ENCODE measurements at places on chromosomes 6 and 20.

DNA sequence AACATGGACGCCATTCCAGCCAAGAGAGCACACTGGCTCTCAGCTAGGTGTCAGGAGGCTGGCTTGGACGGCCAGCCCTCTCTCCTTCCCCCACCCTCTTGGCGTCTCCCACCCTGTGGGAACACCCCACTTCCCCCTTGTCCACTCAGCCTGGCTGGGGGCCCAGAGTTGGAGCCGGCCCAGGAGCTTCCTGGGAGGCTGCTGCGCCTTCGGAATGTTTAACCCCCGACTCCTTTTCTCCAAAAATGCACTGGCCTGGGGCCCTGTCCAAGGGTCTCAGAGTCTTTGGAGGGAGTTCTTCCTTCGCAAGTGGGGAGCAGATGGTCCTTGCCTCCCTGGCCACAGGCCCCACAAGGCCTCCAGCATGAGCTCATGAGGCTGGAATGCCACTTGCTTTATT, 4.1 kb downstream of the ADAM33 start:
- no peak for DNase-seq

GRCh38 chr20:60137657-60138245, 179.5 kb downstream of the CDH26 start:
- DNase-seq = peak; percentile 49

DNA sequence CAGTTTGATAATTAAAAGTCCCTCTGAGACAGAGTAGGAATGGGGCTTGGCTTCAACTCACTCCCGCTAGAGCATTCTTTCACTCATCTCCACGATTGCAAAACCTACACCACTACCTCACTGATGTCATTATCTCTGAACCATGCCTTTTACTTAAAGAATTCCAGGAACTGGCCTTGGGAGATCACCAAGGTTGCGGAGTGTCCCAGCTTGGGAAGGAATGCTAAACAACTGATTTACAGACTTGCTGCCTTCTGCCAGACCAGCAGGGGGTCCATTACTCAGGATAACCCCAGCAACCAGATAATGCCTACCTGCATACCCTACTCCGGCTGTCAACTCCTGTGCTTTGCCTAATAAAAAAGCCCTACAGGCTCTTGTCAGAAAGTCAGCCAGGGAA, 102.2 kb upstream of the RALGAPA2 start:
- peak; percentile 5 for DNase-seq

DNA sequence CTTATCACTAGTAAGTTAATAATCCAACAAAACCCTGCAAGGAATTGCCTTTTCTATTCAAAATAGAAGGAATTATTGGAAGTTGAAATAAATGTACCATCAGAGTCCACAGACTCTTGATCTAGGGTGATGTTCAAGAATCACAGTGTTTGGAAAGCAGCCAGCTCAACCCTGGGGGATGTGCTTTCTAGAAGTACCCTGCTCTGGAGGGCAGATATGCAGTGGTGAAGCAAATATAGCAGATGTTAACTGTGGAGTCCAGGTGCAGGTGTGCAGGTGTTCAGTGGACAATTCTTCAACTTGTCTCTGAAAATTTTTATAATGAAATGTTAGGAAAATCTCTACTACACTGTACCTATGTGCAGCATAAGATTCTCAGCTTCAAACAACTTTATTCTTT, 9.1 kb upstream of the INSM1 start:
- no peak for DNase-seq

- DNase-seq = peak; percentile 57
These were observed 68.4 kb downstream of the RSPO3 start for GRCh38 chr6:127186889-127187288.

GRCh38 chr20:49889935-49890333, 25.4 kb downstream of the SPATA2 start:
- DNase-seq = peak; percentile 17

DNA sequence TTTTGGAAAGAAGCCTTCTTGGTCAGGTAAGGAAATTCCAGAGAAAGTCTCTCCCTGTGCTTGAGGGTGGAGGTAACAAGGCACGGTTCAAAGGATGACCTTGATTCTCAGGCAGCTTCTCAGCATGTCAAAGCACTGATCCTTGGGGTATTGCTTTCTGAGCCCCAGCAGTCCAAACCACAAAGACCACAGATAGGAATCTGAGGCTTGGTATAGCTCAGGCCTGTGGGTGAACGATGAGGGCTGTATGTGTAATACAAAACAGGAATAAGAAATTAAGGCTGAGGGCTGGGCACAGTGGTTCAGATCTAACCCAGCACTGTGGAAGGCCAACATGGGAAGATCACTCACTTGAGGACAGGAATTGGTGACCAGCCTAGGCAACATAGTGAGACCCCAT, 70.2 kb upstream of the SLC22A1 start:
- no peak for DNase-seq

DNA sequence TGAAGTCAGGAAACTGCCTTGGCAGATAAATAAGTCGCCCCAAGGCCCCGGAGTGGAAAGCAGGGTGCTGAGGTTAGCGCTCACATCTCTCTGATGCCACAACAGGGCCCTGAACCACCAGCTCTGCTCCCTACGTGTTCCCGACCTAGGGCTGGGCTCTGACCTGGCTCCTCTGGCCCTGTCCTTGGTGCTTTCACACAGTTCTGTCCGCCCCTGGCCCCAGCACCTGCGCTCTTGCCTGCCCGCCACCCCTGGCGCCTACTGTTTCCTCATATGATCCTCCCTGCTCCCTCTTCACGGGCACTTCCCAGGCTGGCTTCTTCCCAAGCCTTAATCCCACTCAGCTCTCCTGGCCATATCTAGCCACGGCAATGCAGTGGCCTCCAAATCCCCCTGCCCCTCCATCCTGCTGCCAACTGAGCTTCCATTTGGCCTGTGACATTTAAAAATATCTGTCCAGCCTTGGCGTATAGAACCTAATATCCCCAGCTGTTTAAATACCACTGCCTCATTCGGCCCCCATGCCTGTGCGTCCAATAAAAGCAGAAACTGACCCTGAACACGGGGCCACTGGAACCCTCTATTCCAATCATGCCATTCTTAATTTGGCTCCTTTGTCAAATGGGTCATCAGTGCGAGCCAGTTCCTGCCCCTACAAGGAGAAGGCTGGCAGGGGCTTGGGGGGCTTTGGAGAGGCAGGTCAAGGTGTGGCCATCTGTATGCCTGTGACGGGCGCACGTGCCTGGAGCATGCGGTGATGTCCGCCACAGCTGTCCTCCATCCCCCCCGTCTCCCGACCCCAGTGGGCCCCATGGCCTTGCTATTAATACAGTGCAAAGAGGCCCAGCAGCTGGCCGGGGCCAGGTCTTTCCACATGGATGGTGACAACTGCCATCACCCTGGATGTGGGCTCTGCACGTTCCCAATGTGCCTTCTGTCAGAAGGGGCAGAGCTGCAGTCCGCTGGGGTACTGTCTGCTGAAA, 27.7 kb downstream of the GNAS-AS1 start:
- no peak for DNase-seq

DNA sequence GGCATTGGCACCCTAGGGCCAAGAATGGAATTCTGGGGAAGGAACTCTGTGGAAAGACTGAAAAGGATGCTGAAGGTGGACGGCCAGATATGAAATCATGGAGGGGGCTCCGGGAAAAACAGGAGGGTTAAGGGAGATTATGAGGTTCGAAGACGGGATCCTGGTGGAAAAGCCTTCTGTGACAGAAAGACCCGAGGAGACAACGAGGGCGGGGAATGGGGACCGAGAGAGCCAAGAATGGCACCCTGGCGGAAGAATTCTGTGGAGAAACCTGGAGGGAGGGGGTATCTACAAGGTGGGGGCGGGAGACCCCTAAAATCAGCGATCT, 426 bp downstream of the TRMT6 start:
- no peak for DNase-seq

GRCh38 chr6:110363748-110364147, 5.6 kb upstream of the METTL24 start:
- no peak for DNase-seq

GRCh38 chr20:32064667-32065066, 12.6 kb downstream of the HCK start:
- DNase-seq = no peak

- no peak for DNase-seq
These were observed 190.5 kb downstream of the SLC16A10 start for GRCh38 chr6:111277819-111278218.

- no peak for DNase-seq
These were observed 492.0 kb upstream of the MMS22L start for GRCh38 chr6:97775012-97775411.

DNA sequence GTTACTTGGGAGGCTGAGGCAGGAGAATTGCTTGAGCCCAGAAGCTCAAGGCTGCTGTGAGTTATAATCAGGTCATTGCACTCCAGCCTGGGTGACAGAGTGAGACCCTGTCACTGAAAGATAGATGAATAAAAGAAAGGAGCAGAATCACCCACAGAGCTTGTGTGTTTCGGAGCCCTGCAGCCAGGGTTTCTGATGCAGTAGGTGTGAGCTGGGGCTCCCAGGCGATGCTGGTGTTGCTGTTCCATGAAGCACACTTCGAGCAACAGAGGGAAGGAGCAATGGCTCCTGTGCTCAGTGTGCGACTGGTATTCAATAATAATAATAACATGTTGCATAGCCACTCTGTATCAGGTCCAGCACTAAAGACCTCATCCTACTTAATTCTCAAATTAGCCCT, 197.5 kb upstream of the CST7 start:
- DNase-seq = no peak

DNA sequence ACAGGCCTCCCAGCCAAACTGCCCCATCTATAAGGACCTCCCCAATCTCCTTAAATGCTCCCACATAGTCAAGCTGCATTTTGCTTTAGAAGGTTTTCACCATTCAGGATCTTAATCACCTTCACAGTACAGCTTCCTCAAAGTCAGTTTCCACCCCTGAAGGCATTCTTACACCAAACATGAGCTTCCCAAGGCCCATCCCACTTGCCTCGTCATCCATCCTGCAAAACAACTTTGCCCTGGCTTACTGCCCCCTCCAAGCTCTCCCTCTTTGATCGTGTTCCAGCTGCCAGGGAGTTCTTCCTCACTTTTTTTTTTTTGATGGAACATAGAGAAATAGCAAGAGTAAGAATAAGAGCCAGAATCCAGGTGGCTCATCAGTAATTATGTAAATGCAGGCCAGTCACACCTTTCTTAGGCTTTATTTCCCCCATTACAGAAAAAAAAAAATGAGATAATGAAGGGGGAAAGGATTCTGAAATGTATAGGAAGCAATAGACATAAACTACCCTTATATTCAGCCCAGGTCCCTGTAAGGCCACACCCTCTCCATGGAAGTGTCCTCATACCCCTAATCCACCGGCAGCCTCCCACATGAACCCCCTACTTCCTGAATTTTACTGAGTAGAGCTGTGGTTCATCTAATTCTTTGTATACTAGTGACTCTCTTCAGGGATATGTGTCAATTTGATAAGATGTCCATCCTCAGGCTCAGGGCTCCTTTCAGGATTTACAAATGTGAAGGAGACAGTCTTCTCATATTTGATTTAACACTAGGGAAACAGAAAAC, 12.7 kb downstream of the TRIM27 start:
- DNase-seq = peak; percentile 87

Data from epithelial cell of esophagus (primary cell).